Suprapubic skin (tissue), 4 donors: ENCODE measurements at places on chromosomes 16 and 17. TPM values are rescaled to one million over a fixed set of nuclear protein-coding genes. Genes with fewer than 3 reads are reported as not detected.

GRCh38 chr17:69445132-69445531 lies 30.6 kb downstream of the MAP2K6 start:
- no peak for DNase-seq
- no peak overlapping the region for H3K4me3 ChIP-seq
- H3K4me1 ChIP-seq, result no peaks in the 10 kb centered on the region
- no peaks in the 10 kb centered on the region for H3K36me3 ChIP-seq
- H3K27ac ChIP-seq, result no peak overlapping the region

GRCh38 chr16:9296271-9296590 lies 204.8 kb downstream of the HAPSTR1 start:
- no peak for DNase-seq
- no peaks in the 10 kb centered on the region for H3K4me1 ChIP-seq
- no peaks in the 10 kb centered on the region for H3K36me3 ChIP-seq
- H3K27ac ChIP-seq, result no peak overlapping the region

GRCh38 chr16:9462984-9463383 lies 371.5 kb downstream of the HAPSTR1 start:
- H3K4me1 ChIP-seq, result no peaks in the 10 kb centered on the region
- peaks cover 6% of the 10 kb centered on the region for H3K27me3 ChIP-seq
- DNase-seq, result no peak
- no peak overlapping the region for H3K4me3 ChIP-seq
- no peaks in the 10 kb centered on the region for H3K36me3 ChIP-seq
- no peak overlapping the region for H3K27ac ChIP-seq

- H3K27me3 ChIP-seq, result peaks cover 20% of the 10 kb centered on the region
- H3K36me3 ChIP-seq, result no peaks in the 10 kb centered on the region
- H3K27ac ChIP-seq, result no peak overlapping the region
These were observed 418.0 kb upstream of the PSMD7 start for GRCh38 chr16:73878611-73879010.

- DNase-seq, result no peak
- no peak overlapping the region for H3K27ac ChIP-seq
- H3K36me3 ChIP-seq, result no peaks in the 10 kb centered on the region
- peaks cover 6% of the 10 kb centered on the region for H3K4me1 ChIP-seq
These were observed 113.2 kb upstream of the IRX5 start for GRCh38 chr16:54817432-54817831.

MPV17L gene
- total RNA-seq, result 3.9 TPM

RASD1 gene
- 22.2 TPM for total RNA-seq
